ENCODE measurements at places on chromosomes 7 and 10.

DNA sequence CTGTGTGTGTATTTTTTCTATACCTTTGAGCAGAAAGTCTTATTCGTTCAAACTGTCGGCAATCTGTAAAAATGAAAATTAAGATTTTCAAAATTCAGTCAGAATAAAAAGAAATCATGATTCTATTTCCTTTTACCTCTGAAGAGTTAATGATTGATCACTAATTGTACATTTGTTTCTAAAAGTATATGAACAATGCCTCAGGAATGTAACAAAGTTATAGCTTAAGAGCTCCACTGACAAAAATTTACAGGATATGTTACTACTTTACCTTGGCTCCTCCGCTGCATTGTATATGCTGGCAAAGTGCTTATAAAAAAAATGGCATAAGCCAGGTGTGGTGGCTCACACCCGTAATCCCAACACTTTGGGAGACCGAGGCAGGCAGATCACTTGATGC is 225.7 kb downstream of the VTI1A start:
- no peak for ATAC-seq

GRCh38 chr7:54252256-54253035 is 289.7 kb upstream of the VSTM2A start:
- no peak for ATAC-seq

- ATAC-seq: no peak
These were observed 19.6 kb downstream of the ARL4A start for GRCh38 chr7:12706900-12707536.

DNA sequence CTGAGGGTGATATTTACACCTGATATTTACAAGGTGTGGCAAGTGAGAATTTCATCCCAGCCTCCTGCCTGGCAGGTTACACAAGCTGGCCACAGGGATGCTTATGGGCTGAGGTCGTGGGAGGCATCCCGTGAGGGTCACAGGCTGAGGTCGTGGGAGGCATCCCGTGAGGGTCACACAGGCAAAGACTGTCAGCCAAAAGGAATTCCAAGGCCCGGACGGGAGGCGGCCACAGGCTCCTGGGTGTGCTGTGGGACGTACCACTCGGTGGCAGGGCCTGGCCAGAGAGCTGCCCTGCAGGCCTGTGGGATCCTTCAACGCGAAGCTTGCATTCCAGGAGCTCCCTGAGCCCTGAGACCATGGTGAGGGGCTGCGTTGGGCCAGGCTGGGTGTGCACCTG is 460.6 kb downstream of the DNAJB6 start:
- no peak for ATAC-seq

DNA sequence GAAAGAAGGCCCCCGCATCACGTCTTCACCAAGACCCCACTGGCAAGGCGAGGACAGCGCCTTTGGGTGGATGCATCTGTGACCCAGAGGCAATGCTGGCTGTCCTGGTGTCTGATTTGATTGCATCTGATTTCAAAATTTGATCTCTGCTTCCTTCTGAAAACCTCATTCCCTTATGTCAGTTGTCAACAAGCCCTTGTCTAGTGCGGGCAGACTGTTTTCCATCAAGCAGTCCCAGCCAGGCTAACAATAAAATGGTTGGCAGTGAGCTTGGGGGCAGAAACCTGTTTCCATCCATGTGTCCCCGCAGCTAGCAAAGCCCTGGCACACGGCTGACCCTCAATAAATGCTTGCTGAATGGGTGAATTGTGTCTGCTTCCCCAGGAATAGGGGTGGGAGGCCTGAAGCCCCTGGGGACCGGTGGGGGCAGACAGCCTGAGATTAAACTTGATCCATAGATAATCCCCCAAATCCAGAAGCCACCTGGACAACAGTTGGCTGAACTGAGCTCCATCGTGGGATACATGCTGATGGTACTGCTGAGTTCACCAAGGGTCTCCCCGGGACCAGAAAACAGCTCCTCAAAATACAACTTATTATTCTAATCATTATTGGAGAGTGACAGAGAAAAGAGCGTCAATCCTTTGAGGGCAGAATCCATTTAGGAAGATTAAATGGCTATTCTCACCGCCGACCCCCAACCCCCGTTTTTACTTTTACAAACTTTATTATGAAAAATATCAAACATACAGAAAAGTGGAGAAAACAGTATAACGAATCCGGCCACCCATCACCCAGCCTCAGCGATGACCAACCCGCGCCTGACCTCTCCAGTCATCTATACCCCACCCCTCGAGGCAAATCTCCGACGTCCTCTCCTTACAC is 912 bp upstream of the DUSP5 start:
- ATAC-seq: no peak

Measured in stimulated activated memory B cell treated with anti-CD40 and anti-IgM and Interleukin-4, amounts not matched to agents 10 μg/mL and 1 μg/mL and 100 μg/mL, for 72 hours (primary cell).